NCI-H774 (cell line): ENCODE measurements at places on chromosomes 6 and 20.

DNA sequence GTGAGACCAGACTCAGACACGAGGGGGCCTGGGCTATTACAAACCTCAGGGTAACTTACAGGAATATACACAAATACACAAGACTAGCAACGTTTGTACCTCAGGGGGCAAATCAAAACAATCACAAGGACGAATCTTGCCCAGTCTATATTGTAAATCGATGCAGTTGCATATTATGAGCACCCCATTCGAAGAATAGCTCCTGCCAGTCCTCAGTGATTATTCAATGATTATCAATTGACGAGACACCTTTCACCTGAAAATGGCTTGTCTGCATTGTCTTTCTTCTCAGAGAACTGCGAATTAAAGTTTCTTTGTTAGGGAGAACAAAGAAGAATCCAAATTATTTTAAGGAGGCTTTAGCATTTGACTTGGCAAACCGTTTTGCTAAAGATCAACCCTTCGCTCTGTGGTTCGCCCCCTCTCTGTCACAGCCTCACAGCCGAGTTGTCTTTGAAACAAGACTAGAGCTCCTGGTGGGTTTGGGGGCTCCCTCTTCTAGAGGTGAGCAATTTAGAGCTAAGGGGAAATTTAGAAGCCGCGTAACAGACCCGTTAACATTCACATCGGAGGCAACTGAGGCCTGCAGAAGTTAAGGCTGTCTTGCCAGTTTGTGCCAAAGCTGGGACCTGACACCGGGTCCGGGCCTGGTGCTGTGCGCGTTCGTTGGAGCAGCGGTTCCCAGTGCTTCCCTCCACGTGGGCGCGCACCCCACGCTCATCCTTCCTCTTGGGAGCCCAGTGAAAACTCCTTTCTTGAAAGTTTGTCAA is 24.9 kb upstream of the MAP3K7 start:
- no peak for DNase-seq

DNA sequence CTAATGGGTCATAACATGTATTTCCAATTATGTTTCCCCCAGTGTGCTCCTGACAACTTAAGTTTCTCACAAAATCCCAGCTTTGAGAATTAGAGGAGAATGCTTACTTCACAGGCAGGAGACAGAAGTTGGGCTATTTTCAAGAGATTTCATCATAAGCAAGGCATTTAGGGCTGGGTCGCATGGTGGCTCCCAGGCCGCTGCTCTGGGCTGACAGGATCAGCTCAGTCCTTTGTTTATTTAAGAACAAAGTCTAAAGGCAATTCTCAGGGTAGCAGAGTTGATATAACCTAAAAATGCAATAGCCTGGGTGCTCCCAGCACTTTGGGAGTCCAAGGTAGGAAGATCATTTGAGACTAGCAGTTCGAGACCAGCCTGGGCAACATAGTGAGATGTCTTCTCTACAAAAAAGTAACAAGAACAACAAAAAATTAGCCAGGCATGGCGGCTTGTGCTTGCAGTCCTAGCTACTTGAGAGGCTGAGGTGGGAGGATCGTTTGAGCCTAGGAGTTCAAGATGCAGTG is 10.9 kb downstream of the FOXQ1 start:
- no peak for DNase-seq

DNA sequence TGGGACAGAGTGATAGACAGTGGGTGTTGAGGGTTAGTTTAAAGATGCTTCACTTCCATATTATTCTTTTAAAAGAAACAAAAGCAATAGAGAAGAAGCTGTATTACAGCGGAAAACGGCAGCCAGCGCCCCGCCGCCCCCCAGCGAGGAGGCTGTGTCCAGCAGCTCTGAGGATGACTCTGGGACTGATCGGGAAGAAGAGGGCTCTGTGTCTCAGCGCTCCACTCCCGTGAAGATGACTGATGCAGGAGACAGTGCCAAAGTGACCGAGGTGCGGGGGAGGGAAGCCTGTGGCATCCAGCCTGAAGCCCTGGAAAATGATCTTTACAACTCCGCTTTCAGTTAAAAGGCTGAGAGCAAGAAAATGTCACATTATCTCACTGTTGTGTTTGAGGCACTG is 100.2 kb downstream of the FIG4 start:
- DNase-seq = no peak

- DNase-seq = no peak
Observed at GRCh38 chr20:48886194-48886593, 35.3 kb upstream of the ARFGEF2 start.

GRCh38 chr6:15062516-15063252 is 183.2 kb upstream of the JARID2 start:
- no peak for DNase-seq

DNA sequence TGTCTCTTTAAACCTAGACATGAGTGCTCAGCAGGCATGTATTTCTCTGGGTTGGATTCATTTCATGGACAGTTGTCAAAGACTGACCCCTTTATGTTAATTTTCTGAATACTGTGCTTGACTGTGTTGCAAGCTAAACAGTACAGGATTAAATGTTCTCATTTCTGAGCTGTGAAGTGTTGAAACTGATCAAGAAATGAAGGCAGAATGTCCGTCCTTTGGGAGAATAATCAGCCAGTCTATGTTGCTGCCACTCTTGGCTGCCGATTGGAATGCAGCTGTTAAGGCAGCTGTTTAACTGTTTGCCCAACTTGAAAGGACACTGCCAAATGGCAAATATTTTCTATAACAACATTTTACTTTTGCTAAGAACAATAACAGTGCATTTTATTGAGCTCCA is 87.3 kb downstream of the CEP57L1 start:
- DNase-seq = peak; percentile 39

- DNase-seq = no peak
Observed at GRCh38 chr6:111410371-111410770, 72.6 kb downstream of the REV3L start.

GRCh38 chr6:11467364-11467763 is 70.2 kb upstream of the TMEM170B start:
- DNase-seq = no peak

- DNase-seq = no peak
Observed at GRCh38 chr20:59725476-59726280, 121.3 kb downstream of the PHACTR3 start.

DNA sequence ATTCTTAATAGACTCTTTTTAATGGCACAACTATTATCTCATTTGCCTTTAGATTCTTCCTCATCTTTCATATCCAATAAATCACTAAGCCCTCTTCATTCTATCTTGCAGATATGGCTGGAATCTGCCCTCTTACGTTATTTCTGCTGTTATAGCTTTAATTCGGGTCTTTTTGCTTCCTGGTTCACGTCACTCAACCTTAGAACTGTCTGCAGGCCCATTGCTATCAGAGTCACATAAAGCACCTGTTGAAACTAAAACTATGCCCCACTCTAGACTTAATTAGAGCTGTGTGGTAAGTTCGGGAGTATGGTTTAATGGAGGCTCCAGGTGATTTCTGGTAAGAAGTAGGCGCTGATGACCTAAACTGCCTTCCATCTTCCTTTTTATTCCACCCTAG is 988 bp downstream of the QRSL1 start:
- no peak for DNase-seq

DNA sequence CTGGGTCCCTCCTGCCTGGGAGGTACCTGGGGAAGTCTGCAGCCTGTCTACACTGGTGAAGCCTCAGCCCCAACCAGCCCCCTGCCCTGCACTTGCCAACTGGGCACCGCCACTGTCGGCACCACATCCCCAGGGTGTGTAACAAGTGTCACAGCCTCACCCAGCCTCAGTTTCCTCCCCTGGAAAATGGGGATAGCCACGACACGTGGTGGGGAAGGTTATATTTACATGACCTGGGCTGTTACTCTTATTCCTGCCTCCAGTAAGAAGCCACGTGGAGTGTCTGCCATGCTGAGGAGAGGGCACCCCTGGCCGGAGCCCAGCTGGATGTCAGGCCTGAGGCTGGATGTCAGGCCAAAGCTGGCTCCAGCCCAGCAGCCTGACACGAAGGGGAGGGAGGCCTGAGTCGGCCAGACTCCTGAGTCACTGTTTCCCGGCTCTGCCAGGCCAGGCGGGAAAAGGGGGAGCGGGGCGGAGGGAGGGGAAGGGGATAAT is 44.9 kb downstream of the SNAI1 start:
- no peak for DNase-seq

DNA sequence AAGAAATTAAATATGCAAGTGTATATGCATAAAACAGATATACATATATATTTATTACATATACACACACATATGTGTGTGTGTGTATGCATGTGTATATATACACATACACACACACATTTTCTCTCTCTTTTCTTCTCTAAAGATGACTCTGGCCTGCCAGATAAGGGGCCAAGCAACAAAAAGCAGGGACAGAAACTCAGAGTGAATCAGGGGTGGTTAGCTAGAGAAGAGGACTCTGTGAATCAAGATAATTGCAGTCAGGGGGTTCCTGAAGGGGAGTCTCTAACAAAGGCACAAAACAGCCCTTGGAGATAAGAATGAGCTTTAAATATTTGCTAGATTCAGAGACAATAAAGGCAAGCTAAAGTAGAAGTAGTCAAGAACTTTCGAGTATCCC is 650.5 kb downstream of the UTRN start:
- DNase-seq = no peak

DNA sequence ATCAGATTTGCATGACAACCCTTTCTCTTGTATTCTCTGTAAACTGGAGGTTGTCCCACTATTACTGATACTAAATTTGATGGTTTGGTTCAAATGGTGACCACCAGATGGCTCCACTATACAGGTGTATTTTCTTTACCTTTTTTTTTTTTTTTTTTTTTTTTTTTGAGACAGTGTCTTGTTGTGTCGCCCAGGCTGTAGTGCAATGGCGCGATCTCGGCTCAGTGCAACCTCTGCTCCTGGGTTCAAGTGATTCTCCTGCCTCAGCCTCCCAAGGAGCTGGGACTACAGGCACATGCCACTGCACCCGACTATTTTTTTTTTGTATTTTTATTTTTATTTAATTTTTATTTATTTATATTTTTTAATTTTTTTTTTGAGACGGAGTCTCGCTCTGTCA is 6.6 kb upstream of the WTAP start:
- peak; percentile 53 for DNase-seq

GRCh38 chr6:8335381-8335780 is 100.0 kb downstream of the SLC35B3 start:
- DNase-seq = peak; percentile 21

- peak; percentile 43 for DNase-seq
Observed at GRCh38 chr6:53795340-53795701, 516 bp downstream of the LRRC1 start.

GRCh38 chr20:60034231-60035110 is 76.2 kb downstream of the CDH26 start:
- no peak for DNase-seq

DNA sequence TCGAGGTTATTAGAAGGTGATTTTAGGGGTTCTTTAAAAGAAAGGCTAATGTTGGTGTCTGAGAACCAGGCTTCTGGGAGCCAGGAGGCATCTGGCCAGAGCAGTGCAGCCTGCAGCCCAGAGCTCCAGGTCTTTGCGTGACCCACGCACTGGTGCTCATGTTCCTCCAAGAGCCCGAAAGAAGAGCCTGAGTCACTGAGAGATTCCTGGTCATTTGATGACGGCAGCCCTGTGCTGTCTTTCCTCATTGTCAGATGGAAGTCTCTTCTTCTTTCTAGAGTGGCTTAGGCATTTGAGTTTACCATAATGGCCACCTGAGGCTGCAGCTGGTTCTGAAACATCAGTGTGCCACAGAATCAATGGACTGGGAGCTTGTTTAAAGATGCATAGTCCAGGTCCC is 46.4 kb downstream of the CD109 start:
- DNase-seq = no peak

DNA sequence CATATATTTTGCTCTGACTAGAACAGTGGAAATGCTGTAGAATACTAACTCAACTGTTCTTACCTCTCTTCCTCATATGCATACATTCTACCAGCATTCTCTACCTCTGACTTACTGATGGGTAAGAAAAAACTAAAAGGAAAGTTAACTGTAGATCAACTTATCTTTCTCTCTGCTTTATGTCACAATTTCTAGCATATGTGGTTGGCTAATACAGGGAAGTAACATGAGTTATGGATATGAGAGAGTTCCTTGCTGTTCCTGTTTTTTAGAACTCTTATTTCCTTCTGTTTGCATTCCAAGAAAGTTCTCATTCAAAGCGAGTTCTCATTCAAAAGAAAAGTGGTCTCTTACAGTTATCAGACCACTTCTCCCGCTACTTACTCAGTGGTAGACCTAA is 226.8 kb upstream of the SGK1 start:
- no peak for DNase-seq

DNA sequence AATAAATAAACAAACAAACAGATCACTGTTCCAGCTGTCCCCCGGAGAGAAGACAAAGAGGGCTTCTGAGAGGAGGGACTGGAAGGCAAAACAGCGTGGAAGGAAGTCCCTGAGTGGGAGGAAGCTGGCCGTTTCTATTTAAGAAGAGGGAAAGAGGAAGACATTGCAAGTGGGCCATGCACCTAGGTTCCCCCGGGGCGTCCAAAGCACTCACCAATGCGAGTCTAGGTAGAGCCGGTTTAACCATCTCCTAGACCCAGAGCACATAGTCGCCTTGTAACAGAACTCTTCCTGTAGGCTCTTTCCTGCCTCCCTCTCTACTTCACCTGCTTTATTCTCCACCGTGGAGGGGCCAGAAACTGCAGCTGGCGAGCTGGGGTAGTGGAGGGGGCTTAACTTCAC is 158.4 kb downstream of the ZDHHC14 start:
- DNase-seq = no peak

- no peak for DNase-seq
Observed at GRCh38 chr6:42929821-42930360, 611 bp downstream of the CNPY3 start.

- DNase-seq = no peak
Observed at GRCh38 chr20:49318430-49319207, 40.8 kb upstream of the ZNFX1 start.

GRCh38 chr6:30931969-30932645 is at the start of gene SFTA2:
Gene SFTA2 (minus strand): TSS chr6:30932170. CDS start chr6:30932096, 74 bp downstream.
- DNase-seq = no peak

DNA sequence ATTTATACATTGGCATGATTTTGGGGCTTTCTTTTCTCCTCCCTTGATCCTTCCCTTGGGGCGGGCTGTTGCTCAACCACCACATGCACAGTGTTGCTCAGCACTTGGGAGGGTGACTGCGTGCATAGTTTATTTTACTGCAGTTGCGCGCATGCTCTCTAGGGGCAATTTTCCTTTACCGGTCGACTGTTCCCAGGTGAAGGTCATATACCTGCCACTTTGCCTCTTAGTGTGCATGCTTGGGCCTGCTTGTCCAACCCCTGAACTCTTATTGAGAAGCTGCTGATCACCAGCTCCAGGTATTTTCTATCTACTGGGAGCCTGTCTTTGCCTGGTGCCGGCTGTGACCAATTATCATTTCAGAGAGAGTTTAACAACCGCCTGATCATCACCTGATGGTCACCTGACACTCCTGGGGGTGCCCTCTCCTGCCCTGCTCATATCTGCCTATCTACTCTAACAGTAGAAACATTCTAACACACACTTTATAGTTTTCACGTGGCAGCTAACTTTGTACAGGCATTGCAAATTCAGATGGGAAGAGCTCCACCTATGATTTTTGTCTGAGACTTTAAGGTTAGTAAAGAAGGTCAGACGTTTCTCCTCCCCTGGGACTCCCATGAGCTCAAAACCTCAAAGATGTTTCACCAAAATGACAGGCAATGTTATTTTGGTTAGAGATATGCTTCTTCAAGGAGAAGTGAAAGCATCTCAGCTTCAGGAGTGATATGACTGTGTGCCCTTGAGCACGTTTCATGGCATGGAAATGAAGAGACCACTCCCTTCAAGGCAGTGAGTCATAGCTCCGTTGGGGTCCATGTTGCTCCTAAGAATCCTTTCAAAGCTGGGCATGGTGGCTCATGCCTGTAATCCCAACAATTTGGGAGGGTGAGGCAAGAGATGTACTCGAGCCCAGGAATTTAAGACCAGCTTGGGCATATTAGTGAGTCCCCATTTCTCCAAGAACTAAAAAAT is 227.5 kb upstream of the MYLIP start:
- DNase-seq = no peak
